BJ (cell line): ENCODE measurements at places on chromosomes 7 and 10. TPM values are rescaled to one million over a fixed set of nuclear protein-coding genes. Genes with fewer than 3 reads are reported as not detected.

DNA sequence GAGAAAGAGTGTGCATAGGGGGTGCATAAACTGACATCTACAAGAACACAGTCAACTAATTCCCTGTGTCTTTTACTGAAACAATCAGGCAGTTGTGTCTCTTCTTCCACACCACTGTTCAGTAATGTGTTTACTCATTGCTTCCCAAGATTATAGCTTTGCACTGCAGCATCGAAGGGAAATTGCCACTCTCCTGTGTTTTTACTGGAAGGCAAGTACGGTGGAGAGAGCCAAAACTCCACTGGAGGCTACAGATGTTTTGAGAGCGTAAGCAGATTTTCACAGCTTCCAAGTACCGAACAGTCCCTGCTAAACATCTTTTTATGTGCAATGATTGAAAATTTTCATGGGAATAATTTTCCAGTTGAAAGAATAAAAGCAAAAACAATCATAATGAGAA is 510.5 kb upstream of the AKR1E2 start:
- DNase-seq, result no peak

GRCh38 chr7:35652124-35652523 is 42.8 kb downstream of the HERPUD2 start:
- DNase-seq, result no peak

- no peak for DNase-seq
Measured at GRCh38 chr7:43015301-43015700, 83.1 kb downstream of the MRPL32 start.

Gene PSD
- polyA plus RNA-seq, result 1.2 and 1.8 TPM in 2 replicates

- DNase-seq, result no peak
Measured at GRCh38 chr10:130212746-130213145, 76.6 kb downstream of the GLRX3 start.

DNA sequence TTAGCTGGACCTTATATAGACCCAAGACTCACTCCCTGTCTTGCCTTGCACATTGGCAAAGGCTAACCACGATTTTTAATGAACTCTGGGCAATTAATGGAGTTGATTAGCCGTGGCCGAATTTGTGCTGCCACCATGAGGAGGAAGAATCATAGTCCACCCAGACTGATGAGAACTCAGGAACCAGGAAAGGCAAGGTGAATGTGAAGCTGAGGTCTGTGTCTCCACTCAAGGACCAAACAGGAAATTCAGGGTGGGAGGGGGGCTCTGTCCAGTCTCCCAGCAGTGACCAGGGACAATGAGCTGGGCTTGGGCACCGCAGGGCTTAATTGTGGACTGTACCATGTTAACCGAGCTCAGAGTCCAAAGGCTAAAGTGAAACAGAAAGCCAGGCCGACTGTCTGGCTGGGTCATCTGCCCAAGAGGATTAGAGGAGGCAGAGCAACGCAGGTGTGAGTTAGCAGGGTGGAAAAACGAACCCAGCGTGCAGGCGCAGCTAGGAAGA is 127.0 kb upstream of the JCAD start:
- DNase-seq, result no peak

Gene FKBP6
- not detected in 2 replicates for polyA plus RNA-seq

- no peak for DNase-seq
Measured at GRCh38 chr7:96304573-96304972, 17.3 kb downstream of the SLC25A13 start.

DNA sequence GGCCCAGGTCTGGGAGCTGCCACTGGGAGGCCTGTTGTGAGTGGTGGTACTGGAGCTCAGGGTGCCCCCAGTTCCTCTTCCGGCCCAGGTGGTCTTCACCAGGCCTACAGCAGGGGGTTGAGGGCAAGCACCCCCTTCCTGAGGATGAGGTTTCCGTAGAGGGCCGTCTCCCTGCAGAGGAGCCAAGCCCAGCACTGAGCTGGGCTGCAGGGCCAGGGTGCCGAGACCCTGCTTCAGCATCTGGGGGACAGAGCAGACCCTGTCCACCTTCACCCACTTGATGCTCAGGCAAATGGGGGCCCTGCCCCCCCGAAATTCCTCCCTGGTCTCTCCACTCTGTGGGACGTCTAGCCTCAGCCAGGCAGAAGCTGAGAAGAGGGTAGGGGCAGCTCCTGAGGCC is 2.6 kb downstream of the FUOM start:
- no peak for DNase-seq

DNA sequence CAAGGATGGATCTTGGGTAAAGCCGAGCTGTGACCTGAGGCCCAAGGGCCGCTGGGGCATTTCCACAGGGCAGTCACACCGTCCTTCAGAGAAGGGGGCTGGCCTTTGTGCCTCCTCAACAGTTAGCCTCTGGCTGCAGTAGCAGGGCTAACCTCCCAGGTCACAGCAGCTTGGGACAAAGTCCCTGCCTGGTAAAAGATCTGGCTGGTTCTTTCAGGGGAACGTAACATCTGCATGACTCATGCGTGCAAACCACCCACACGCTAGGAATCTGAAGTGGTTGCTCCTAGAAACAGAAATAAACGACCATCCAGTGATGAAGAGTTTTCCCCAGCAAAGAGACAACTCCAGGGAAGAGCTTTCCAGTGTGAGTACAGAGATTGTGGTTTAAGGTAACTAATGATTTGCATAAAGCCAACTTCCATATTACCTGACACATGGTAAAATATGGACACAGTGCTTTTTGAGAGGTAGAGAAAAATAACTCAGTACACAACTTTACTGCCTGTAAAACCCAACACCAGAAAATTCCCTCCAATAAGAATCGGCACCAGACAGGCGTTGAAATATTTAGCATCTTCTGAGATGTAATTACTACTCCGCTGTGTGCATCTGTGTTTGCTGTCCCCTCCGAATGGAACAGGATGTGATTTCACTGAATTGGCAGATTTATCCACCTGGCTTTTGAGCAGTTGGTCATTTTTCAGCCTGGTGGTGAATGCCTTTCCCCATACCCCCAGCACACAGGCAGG is 84.9 kb upstream of the ADRB1 start:
- DNase-seq, result peak; percentile 80

Gene NYAP1
- 0.10 and 0.15 TPM in 2 replicates for polyA plus RNA-seq

- no peak for DNase-seq
Measured at GRCh38 chr7:30879139-30880124, 32.2 kb upstream of the AQP1 start.

GRCh38 chr7:5482020-5482498 is 58.4 kb upstream of the TNRC18 start:
- no peak for DNase-seq

Gene DYNC1I1
- 0.06 and 0.11 TPM in 2 replicates for polyA plus RNA-seq
